ENCODE measurements at places on chromosomes 16 and 17.

- DNase-seq: peak; percentile 80
Measured at GRCh38 chr17:49180303-49180702, 30.1 kb downstream of the GNGT2 start.

DNA sequence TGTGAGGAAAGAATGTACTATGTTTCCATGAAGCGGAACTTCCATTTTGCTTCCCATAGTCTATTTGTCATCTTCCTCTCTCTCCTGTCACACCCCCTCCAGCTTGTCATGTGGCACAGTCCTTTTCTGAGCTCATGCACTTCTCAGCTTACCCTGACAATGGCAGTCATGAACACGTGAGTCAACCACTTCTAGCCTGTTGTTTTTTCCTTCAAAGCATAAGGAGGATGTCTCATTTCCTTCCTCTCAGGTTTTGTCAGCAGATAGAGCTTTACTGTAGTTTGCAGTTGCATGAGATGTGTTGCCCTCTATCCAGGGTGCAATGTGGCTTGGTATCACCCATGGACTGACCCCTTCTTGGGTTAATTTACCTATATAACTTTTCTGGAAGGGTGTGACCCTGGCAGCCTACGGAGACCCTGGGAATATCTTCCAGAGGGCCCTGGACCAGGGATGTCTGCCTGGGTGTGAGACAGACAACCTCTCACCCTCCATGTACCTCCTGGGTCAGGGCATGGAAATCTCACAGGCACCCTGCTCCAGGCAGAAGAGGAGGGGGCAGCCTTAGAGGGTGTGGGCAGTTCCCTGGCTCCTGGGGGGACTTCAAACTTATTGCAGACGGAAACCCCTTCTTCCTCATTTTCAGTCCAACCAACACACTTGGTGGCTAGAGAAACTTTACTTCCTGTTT is 4.0 kb upstream of the ZNF267 start:
- no peak for DNase-seq

GRCh38 chr16:84967828-84968227 is 43.5 kb downstream of the ZDHHC7 start:
- no peak for DNase-seq

DNA sequence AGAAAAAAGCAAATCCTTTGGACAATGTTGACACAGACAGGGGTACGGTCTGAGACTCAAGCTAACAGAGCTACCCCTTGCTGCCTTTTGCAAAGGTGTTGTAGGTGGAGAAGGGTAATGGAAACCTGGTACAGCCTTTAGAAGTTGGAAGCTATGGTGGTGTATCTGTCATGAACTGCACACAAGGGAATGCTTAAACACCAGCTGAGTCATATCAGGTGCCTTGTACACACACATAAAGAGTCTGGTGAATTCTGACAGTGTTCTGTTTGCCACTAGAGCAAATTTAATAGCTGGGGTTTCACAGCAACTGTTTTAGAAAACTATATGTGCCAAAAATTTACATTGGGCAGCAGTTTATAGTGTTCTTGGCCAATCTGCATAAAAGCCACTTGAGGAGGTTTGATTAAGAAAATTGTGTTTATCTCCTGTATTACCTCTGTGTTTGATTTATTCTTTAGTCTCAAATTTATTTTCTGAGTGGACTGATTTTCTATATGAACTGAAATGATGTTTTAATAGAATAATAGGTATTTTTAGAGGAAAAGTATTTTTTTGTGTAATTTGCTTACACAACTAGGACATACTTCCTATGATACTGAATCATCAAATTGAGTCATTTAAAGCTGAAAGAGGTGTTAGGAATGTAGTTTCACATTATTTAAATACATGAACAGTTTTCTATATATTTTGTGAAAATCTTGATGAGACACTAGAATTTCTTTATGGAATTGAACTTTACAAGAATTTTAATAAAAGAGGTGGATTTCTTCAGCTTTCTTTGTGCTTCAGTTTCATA is 136.9 kb downstream of the MAP2K6 start:
- no peak for DNase-seq

Data from WTC11 (cell line).